ENCODE measurements at places on chromosomes 12 and 14.

DNA sequence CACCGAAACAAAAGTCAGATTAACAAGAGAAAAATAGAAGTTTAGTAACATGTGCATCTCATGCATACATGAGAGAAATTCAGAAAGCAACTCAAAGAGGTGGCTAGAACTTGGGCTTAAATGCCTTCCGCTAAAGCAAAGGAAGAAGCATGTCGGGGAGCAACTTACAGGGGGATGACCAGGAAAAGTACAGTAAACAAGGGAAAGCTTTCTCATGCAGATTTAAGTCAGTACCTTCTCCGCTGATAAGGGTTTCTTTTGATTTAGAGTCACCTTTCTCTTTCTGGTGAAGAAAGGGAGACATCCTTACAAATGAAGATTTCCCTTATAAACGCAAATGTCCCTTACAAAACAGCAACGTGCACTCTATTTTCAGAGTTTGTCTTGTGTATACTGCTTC is 6.0 kb upstream of the RNASE6 start:
- no peak for DNase-seq

DNA sequence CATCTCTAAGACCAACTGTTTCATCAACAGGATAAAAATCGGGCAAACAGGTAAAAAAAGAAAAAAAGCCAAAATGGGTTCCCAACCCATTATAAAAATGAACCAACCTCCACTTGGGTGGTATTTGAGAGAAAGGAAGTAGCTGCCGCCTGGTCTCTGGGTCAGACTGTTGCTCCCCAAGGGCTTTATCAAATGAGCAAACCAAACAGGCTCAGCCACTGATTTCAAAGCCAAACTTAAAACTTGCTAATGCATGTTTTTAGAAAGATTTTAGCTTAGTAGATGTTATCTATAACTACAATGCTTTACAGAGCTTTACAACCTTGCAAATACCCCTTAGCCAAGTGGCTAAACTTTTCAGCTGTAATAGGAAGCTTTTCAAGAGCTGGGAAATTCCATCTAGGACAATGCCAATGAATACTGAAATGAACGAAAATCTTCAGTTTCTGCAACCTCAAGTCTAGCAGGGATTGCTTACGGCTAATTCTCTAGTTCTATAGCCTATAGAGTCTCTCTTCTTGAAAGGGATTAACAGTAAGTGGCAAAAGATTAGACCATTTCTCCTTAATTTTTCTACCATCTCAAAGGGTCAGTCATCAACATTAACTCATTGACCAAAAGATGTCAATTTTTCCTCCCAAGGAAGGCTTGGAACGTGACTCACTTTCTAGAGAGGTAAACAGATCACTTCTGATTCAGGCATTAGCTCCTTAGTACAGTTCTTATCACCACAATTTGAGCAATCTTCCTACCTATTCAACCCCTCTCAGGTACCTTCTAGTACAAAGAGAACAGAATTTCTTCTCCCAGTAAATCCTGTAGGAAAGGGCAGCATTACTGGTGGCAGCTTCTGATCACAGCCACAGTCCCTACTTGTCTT is 4.2 kb downstream of the PPM1H start:
- DNase-seq, result no peak

- DNase-seq, result no peak
These were observed 57.3 kb upstream of the TMEM132D start for GRCh38 chr12:129961091-129961490.

DNA sequence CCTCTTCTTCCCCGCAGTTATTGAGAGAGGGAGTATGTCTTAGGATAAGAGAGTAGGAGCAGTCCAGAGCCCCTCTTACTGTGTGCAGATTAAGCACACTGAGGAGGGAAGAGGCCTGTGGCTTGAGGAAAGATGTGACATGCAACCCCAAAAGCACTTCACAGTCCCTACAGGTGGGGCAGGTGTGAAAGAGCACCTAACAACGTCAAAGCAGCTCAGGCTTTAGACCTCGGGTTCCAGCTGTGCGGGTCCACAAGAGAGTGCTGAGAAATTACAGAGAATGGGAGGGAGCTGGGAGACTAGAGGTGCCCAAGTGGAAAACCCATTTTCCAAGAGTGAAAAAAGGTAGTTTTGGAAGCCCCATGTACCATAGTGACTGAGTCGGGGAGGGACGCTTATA is 127.6 kb downstream of the SLC25A47 start:
- DNase-seq, result no peak

- no peak for DNase-seq
These were observed at the start of gene MYF6 for GRCh38 chr12:80707126-80707829. MYF6 (plus strand) TSS chr12:80707634; CDS start chr12:80707720, 86 bp downstream.

- DNase-seq, result no peak
These were observed 3.7 kb upstream of the CLEC6A start for GRCh38 chr12:8452036-8452435.

- no peak for DNase-seq
These were observed 6.7 kb upstream of the STON2 start for GRCh38 chr14:81406863-81407262.

DNA sequence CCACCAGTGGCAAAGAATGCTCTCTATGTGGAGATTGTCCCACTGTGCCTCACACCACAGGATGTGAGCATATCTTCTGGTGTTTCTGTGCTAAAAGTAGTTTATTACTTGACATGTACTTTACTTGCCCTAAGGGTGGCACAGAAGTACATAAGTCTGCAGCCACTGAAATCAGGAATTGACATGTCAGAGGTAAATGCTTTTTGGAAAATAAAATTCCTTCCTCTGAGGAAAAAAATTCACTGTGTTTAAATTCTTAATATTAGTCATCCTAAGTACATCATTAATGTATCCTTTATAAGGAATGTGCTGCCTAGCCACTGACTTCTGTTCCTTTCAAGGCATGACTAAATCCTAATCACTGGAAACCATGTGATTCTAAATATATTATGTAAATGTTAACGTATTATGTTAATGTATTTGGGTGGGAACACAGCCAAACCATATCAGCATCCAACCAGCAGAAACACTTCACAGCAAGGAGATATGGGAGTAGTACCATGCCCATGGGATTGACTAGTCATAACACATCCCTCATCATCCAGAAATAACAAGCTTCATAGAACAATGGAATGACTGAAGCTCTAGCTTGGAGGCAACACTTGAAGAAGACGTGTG is 239.7 kb upstream of the PPFIA2 start:
- DNase-seq, result no peak

GRCh38 chr12:24853588-24853987 is 95.3 kb downstream of the BCAT1 start:
- no peak for DNase-seq

DNA sequence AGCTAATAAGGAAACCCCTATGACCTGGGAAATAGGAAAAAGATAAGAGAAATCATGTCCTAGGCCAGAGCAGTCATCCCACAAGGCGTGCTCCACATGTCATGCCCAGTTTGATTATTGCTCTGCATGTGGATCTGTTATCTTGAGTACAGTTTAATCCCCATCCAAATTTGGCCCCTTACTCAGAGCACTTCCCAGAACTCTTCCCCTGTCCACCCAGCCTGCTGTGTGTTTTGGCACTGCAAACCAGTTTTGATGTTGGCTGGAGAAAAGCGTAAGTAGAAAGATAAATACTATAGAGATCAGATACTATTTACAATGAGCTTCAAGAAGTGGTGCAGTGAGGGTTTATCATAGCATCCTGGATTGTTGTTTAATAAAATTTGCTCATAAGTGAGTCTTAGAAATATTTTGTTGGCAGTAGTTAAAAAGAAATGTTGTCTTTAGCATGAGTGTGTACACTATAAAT is 83.8 kb downstream of the PTPRB start:
- no peak for DNase-seq

- DNase-seq, result no peak
These were observed 581 bp downstream of the PITPNM2 start for GRCh38 chr12:123150275-123150743.

GRCh38 chr14:21748869-21749303 is 75.3 kb upstream of the OR4E1 start:
- peak; percentile 49 for DNase-seq

- DNase-seq, result no peak
These were observed 24.9 kb upstream of the PPP2R5C start for GRCh38 chr14:101736585-101736984.

GRCh38 chr14:58107947-58108552 is 44.0 kb downstream of the ARMH4 start:
- DNase-seq, result peak; percentile 35

DNA sequence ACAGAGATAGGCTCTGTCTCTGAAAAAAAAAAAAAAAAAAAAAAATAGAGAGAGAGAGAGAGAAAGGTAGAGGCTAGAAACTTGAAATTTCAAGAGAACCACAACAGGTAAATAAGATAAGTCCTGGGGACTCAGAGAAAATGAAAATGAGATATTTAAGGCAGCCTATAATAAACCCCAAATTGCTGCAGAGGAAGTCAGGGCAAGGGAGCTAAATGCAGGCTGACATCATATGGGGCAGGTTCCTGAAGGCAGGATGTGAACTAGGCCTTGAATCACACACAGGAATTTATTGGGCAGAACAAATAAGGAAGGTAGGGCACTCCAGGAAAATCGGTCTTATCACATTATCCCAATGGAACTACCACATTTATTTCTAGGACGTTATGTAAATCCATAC is 54.9 kb upstream of the NUDT4 start:
- no peak for DNase-seq

DNA sequence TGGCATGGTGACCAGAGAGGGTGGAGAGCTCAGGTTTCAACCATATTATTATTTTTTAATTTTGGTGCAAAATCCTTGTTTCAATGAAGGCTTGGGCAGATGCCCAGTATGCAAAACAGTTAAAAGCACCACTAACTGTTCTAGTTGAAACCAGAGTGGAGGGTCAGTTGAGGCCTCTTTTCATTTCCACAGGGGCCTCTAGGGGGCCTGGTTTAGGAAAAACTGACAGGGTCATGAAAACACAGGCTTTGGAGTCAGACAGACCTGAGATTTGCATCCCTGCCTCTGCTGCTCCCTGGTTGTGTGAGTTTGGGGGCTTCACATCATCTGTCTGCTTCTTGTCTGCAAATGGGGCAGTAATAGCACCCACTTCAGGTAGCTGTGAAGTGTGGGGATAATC is 3.3 kb upstream of the RPH3A start:
- DNase-seq, result no peak

Data from neuronal stem cell (in vitro differentiated cells).